ENCODE measurements at places on chromosomes 2 and 18.
A peak's percentile ranks its signal among the peaks of the same experiment; 100 is the strongest.

DNA sequence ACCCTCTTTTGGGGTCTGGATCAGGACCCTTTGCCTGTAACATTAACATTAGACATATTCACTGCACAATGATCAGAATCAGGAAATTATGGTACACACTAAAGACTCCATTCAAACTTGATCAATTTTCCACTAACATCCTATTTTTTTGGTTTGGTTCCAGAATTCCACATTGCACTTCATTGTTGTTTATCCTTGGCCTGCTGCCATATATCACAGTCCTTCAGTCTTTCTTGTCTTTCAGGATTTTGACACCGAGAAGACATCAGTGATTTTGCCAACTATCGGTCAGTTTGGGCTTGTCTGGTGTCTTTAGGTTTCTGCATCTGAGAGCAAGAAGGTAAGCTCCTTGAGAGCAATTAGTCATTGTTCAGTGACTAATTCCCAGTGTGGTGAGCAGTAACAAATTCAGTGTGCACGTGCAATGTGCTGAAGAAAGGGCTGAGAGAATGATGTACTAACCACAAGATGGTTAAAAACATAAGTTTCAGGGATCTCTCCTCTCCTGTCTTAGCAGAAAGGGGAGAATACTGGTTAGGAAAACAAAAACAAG lies 23.5 kb downstream of the MARCHF4 start:
- no peak for DNase-seq

DNA sequence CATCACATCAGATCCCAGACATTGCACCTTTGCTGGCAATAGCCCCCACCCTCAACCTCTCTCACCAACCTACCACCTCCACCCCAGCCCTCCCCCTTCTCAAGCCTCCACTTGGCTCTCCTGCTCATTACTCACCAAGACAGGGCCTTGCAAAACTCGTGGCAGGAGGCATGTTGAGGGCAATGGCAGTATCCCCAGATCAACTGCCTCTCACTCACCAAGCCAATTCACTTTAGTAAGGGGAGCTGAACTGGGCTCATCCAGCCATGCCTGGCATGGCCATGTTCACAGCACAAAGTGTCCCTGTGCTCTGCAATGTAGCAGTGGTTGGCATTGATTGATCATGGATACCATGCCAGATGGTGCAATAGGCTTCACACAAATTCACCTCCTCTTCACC lies 46.3 kb upstream of the TEX51 start:
- DNase-seq = no peak

DNA sequence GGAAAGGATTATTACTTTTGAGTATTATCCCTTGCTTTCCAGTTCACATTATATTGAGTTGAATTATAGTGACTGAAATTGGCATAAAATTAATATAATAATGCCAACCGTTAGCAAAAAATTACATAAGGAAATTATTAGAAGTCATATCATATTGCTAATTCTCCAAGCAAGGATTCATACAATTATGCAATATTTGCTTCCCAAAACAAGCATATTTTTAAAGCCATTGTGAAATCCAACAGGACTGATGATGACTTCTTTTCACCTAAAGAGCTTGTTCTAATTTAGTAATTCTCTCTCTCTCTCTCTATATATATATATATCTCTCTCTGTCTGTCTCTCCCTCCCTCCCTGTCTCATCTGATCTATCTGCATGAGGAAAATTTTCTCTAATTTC lies 283.5 kb downstream of the DSEL start:
- no peak for DNase-seq

DNA sequence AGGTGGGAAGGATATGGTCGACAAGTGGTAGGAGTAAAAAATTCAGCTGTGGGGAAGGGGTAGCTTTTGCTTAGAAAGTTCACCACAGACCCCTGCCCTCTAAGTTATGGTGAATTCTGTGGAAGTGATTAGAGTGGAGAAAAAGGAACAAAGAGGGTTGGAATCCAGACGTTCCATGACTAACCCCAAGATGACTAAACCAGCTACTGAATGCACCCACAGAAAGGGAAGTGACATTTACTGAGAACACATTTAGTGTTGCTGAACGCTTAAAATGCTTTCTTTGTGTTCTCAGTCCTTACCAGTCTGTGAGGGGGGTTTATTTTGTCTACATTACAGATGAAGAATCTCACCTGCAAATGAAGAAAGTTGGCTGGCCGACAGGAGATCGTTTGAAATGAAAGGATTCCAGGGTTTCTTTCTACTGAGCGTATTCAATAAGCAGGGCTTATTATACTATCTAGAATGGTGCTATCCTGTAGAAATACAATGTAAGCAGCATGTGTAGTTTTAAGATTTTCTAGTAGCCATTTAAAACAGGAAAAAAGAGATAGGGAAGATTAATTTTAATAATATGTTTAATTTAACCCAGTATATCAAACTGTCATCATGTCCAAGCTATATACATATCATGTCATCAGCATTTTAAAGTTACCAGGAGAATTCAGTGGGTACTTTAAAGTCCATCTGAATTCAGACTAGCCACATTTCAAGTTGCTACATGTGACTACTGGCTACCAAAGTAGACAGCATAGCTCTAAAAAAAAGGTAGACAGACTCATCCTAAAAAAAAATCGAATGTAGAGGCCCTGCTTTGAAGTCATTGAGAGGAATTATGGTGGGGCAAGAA lies 60.1 kb downstream of the LIMS1 start:
- DNase-seq = no peak

- DNase-seq = no peak
Measured at GRCh38 chr2:96369186-96369585, 33.6 kb downstream of the NCAPH start.

DNA sequence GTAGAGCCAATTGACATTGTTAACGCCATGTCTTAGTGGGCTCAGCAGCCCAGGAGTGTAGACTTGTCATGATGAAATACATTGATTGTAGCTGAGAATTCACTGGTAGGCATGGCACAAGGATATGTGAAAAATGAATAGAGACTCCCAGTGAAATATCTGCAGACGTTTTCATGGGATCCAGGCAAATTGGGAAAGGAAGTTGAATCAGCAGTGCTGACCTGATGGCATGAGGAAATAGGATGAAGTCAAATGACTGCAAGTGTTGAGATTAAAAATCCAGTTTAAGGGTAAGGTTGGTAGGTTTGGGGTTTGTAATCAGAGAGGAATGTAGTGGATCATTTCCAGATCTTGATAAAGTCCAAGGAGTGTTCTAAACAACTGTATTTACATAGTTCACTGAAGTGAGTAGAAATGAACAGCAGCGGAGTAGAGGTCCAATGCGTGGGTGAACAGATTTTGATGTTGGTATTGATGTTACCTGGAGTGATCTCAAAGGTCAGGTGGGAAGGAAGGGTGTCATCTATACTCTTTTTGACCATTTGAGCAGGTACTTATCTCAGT lies 24.6 kb downstream of the INSIG2 start:
- no peak for DNase-seq

DNA sequence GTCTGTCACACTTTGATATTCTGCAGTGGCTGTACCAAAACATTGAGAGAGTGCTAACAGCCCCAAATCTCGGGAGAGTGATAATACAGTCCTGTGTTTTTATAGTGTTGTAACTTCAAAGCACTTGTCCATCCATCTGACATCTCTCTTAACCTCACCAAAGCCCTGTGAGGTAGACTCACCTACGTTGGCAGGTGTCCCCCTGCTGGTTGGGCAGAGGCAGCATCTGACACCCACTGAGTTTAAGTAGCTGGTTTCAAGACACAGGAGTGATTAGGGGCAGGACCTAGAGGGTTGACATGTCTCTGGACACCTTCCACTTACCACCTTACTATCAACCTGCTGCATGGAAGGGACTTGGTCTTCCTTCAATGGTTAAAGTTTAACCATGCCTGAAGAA lies 22.9 kb downstream of the COLEC12 start:
- peak; percentile 71 for DNase-seq

DNA sequence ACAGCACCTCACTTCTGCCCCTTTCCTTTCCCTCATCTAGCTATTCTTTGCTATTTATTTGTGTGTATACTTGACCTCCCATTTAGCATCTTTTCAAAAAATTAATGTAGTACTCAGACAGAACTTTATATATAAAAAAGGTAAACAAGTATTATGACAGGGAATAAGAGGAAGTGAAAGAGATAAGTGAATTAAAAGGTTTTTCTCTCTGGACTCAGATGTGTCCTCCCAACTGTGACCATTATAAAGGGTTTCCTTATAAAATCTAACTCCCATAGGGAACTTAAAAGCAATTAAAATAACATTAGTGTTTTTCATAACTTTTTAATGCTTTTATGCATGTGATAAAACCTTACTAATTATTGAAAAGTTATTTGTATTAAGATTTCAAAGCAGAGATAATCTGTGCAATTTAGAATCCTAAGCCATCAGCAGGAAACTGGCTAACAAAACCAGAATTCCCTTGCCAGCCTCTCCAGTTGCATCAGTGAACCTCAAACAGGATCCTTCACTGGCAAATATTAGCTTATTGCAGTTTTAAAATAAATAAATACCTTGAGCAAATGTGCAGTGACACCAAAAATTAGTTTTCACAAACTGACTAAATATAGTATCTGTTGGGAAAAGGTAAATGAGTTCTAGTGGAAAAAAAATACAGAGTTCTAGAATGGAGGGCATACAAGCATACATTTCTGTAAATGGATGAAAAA lies 930.7 kb downstream of the BCL11A start:
- no peak for DNase-seq

DNA sequence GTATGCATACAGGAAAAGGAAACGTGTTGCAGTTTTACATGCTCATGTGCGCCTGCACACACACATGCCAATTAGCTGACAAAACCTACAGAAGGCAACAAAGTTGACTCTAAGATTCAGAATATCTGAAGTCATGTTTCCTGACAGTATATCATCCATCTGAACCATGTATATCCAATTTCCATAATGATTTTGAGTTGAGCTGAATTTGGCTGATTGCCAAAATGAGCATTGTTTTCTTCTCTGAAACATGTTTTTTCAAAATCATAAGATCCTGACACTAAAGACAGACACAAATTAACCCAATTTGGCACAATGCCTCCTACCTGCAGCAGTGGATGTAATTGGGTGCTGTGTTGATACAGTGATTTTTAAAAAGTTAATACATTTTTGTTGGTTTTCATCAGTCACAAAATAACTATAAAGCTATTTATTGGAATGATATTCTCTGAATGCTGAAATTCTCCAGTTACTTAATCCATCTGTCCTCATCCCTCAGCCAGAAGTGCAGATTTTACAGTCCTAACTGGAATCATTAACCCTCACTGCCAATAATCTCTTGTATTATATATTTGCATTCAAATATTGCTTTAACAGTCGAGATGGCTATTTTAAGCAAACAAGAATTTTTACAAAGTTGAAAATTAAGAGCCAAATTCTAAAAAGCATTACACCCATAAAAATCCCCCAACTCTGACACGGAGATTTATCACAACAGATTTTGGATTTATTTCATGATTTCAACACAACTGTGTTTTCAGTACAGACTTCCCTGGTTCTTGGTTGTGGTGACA lies 161.7 kb upstream of the LMAN1 start:
- DNase-seq = no peak

GRCh38 chr2:211068108-211068780 lies 511.8 kb downstream of the CPS1 start:
- DNase-seq = no peak

GRCh38 chr2:67137699-67138098 lies 259.4 kb upstream of the ETAA1 start:
- DNase-seq = no peak

DNA sequence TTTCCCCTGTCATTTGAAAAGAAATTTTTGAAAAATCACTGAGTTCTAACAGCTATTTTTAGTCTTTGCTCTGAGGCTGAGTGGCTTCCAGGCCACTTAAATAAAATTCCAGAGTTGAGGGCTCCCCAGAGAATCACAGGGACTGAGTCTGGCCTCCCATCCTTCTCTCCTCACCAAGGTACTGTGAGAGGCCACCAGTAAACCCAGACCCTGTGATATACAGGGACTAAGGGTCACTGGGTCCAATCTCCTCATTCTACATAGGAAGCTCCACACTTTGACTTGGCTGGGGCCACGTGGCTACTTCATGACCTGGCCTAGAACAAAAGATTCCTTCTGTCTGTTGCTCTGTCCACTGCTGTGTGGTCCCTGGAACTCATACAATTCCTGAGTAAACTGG lies 123.2 kb upstream of the CDCA7 start:
- no peak for DNase-seq

GRCh38 chr2:121998751-121999150 lies 243.3 kb downstream of the TSN start:
- DNase-seq = no peak

DNA sequence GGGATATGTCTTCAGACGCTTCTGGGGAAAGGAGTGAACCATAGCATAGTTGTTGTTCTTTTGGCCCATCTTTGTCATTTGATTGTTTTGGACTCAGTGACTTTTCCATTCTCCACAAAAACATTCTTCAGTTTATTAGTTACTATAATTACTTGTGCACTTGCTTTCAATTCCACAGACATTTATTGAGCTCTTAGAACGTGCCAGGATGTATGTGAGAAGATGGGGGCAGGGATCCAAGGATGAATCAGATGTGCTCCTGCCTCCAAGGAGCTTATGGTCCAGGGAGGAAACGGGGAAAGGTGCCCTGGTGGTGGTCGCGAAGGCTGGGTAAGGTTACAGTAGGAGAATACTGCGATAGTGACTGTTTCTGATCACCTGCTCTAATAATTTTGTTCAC lies 6.9 kb upstream of the SLC4A3 start:
- no peak for DNase-seq

- DNase-seq = no peak
Measured at GRCh38 chr2:185128996-185129395, 530.7 kb downstream of the ZNF804A start.

- no peak for DNase-seq
Measured at GRCh38 chr2:7131261-7131660, 214.0 kb downstream of the RNF144A start.

DNA sequence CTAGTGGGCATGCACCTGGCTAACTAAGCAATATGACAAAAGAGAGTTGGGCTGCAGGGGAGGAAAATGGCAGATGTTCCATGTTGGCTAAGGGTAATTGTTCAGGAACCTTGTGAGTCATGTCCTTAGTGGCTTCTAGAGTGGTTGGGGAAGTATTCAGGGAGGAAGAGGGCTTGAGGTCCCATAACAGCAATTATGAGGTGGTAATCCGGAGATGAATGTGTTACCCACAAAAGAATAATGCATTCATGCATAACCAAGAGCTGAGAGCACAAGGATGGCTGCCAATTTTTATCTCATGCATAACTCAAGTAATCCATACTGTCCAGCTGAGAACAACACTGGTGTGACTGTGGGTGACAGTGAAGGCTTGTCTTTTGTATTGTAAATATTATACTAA lies 42.9 kb downstream of the TMEFF2 start:
- no peak for DNase-seq

GRCh38 chr2:233091595-233092375 lies 31.6 kb downstream of the INPP5D start:
- no peak for DNase-seq

DNA sequence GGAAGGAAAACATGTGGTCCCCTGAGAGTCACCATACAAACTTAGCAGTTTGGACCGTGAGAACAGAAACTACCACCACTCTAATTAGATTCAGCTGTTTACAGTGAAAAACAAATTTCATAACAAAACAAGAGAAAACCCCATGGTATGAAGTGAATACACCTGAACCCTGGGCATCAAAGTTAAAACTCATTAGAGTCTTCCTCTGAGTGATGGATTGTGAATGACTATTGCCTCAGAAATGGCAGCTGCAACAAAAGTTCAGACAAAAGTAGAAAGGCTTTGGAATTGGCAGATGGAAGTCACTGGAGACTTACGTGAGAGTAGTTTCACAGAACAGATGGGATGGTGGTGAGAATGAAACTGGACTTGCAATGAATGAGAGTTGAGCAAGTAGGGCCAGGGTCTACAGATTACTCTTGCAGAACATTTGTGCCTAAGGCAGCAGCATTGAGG lies 98.0 kb downstream of the AAK1 start:
- DNase-seq = no peak

GRCh38 chr2:75321599-75321922 lies 122.2 kb upstream of the TACR1 start:
- peak; percentile 1 for DNase-seq
